CD4-positive, alpha-beta T cell treated with Interleukin-2 at 100 ng/mL for 4 hours (primary cell): ENCODE measurements at places on chromosomes 12 and 14.

DNA sequence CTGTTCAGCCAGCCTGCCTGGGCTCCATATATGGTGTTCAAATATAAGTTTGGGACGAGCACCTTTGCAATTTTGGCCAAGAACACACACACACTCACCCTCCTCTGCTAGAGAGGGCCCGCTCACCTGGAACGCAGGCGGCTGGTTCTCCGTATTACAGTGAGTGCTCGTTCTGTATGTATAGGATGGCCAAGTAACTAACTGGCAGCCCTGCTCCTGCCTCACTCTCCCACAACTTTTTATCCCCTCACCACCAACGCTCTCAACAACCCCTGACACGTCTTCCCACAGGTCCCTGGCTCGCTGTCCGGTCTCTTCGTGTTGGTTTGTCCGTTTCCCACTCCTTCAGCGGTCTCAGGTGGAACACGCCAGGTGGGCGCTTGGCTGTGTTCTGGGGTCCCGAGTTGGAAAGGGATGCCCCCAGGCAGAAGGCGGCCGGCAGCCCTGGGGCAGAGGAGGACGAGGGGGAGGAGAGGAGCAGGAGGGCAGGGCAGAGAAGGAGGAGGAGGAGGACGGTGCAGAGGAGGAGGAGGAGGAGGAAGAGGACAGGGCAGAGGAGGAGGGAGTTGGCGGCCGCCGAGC lies 398 bp upstream of the MSRB3 start:
- DNase-seq = no peak

DNA sequence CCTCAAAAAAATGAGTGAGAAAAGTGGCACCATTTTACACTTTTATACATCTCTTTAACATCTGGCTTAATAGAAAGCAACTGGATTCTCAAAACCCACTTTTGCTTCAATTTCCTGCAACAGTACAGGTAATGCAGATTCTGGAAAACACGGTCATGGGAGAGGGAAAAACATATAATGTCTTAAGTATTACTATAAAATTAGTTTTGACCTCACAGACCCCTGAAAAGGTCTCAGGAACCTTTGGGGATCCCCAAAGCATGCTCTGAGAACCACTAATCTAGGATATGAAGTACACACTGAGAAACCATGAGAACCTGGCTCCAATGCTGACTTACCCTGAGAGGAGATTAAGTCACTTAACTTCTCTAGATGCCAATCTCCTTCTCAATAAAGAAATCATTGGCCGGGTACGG lies 64.7 kb downstream of the PPP2R5E start:
- peak; percentile 6 for DNase-seq

DNA sequence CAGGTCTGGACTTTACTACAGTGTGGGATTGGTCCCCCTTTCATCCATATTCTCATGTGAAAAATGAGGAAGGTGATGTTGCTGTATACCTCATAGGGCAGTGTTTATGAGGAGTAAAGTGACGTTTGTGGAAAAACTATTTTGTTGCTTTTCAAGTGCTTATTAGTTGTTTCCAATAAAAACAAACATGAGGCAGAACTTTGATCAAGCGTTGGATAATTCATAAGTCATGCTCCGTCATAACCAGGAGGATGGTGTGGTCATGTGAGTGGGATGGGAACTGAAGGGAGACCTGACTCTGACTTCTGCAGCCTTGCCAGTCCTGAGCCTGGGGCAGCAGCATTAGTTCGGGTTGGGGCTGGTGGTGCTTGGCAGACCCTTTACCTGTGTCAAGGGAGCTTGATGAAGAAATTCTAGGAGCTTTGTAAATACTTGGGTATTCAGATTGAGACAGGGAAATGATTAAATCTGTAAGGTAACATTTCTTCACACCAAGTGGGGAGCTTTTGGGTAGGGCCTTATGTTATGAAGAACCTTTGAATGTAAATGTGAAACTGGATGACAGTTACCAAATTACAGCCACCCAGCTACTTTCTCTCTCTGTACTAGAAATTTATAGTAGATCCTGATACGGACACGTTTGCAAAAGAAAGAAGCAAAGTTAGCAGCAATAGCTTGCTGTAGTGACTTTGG lies 462.4 kb upstream of the RGS6 start:
- DNase-seq = no peak

DNA sequence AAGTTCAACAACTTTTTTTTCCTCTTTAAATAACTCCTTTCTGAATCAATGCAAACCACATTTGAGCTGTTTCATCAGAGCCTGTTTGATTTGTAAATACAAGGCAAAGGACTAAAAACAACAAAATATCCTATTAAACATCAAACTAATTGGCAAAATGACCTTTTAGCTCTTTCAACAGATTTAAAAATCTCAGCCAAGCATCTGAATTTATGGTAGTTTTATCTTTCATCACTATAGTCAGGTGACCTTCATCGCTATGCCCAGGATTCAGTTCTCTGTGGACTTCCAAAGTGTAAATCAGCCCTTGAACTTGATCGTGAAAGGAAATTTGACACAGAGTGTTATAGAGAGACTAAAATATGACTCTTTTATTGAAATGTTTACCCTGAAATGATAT lies 1554.5 kb upstream of the FLRT2 start:
- DNase-seq = no peak

DNA sequence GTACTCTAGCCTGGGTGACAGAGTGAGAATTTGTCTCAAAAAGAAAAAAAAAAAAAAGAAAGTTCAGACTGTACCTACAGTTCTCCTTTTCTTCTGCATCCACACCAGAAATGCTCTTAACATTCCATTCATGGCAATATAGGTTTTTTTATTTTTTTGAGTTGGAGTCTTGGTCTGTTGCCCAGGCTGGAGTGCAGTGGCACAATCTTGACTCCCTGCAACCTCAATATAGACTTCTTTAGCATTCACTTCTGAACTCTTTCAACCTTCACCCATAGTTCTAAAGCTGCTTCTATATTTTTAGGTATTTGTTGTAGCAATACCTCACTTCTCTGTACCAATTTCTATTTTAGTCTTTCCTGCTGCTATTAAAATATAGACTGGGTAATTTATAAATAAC lies 1095.7 kb downstream of the FLRT2 start:
- DNase-seq = no peak

GRCh38 chr14:67999290-67999689 lies 179.7 kb downstream of the RAD51B start:
- no peak for DNase-seq

DNA sequence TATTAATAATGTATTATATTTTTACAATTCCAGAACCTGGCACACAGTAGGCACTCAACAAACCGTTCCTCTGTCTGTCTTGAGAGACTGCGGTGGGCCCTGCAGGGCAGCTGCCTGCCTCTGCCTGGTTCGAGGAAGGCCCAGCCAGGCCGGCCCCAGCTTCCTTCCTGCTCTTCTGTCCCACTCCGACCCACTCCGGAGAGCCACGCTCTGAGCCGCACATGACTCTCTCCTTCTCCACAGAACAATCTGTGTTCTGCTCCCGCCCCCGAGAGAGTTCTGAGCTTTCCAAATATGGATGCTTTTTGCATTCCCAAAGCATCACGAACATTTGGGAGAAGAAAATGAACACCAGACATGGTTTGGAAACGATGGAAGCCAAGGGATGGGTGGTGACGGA lies 57.3 kb downstream of the TTC7B start:
- DNase-seq = no peak

DNA sequence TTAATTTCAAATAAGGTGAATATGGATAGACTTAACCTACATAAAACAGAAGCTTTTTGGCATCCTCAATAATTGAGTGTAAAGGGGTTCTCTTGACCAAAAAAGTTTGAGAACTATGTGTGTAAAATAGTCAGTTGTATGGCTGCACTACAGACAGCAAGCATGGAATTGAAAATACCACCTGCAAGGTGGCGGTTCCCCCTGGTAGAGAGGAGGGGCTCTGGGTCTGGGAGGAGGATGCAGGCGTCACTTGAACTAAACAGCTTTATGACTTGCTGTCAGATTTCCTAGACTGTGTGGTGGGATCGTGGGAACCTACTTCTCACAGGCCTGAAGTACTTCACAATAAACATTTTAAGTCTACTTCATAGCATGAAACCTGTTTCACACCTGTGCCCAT lies 6.3 kb downstream of the EVL start:
- no peak for DNase-seq
